ENCODE measurements at places on chromosomes 6 and 20.

GRCh38 chr6:3251462-3252314, 7.1 kb upstream of the PSMG4 start:
- DNase-seq, result peak; percentile 88

- DNase-seq, result no peak
Measured at GRCh38 chr6:99745651-99746050, 139.0 kb downstream of the PRDM13 start.

GRCh38 chr6:147103694-147104093, 100.5 kb upstream of the STXBP5 start:
- DNase-seq, result no peak

DNA sequence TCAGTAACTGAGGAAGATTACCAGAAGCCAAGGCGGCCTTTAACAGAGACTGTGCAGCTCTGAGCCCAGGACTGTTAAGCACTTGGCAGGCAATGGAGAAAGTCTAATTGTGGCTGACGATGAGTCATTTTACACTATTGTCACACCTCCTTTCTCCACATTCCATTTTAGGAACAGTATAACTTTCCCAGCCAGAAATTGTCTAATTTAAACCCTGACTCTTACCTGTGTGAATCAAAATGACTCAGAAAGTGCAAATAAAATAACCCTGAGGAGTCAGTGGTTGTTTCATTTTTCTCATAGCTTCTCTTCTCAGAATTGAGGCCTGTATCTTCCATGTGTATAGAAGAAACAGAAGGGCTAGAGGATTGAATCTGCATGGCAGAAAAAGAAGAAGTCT, 40.0 kb upstream of the OPN5 start:
- DNase-seq, result no peak

- DNase-seq, result peak; percentile 84
Measured at GRCh38 chr6:21158149-21158548, 435.4 kb upstream of the SOX4 start.

DNA sequence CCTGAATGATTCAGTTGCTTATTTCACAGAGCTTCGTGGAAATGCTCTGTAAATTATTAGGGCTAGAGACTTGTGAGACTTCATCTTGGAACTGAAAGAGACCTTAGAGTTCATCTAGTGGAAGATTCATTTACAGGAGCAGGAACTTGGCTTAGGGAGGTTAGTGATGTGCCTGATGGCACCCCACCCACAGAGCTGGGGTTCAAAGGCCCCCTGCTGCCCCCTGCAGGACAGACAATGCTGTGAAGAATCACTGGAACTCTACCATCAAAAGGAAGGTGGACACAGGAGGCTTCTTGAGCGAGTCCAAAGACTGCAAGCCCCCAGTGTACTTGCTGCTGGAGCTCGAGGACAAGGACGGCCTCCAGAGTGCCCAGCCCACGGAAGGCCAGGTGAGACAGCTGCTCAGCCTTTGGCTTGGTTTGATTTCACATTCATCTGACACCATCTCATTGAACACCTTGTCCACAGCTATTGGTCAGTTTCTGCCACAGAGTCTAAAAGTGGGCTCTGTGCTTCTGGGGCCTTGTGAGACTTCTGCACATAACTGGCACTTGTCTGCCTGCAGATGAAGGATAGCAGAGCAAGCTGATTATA, 25.1 kb downstream of the MYBL2 start:
- no peak for DNase-seq

GRCh38 chr6:56193846-56194245, 53.5 kb downstream of the COL21A1 start:
- DNase-seq, result no peak

GRCh38 chr6:121236984-121237383, 97.3 kb downstream of the TBC1D32 start:
- no peak for DNase-seq
